ENCODE measurements at places on chromosomes 2 and 18. TPM values are rescaled to one million over a fixed set of nuclear protein-coding genes. Genes with fewer than 3 reads are reported as not detected.

- H3K4me3 ChIP-seq = no peak overlapping the region
- DNase-seq = no peak
- no peak overlapping the region for H3K27ac ChIP-seq
- no peaks in the 10 kb centered on the region for H3K27me3 ChIP-seq
- no peaks in the 10 kb centered on the region for H3K36me3 ChIP-seq
Measured at GRCh38 chr2:219612577-219613286, 14.7 kb upstream of the SLC4A3 start.

DNA sequence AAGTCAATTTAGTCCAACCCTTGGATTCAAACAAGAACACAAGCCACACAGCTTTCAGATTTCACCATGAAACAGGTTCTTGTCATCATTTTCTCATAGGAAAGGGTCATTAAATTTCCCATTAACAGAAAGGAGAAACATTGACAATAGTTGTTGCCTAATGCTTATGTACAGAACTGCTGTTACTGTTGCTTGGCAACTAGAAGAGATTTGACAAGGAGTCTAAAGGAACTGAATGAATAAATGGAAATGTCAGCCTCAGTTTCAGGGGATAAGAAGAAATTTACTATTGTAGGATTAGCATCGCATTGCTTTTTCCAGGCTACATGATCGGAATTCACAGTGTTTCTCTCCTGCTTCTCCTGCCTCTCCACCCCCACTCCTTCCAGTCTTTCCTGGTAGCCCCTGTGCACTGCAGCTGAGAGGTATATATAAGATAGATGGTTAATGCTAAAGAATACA lies 90.3 kb downstream of the SPATS2L start:
- H3K4me3 ChIP-seq = no peak overlapping the region
- no peak for DNase-seq
- no peaks in the 10 kb centered on the region for H3K36me3 ChIP-seq
- H3K4me1 ChIP-seq = no peaks in the 10 kb centered on the region

The ANKRD30BL gene
- total RNA-seq = not detected

The M1AP gene
- not detected for total RNA-seq

The B3GNT7 gene
- 0.39 TPM for total RNA-seq
